Activated CD4-positive, alpha-beta memory T cell treated with anti-CD3 and anti-CD28 coated beads for 36 hours (primary cell): ENCODE measurements at places on chromosomes 2 and 18. TPM values are rescaled to one million over a fixed set of nuclear protein-coding genes. Genes with fewer than 3 reads are reported as not detected.
A peak's percentile ranks its signal among the peaks of the same experiment; 100 is the strongest.

TMEM182 gene
- total RNA-seq = 5.8 TPM

GRCh38 chr2:17754773-17755425 is 961 bp downstream of the GEN1 start:
- no peaks in the 10 kb centered on the region for H3K27me3 ChIP-seq
- no peak for DNase-seq
- H3K27ac ChIP-seq = peak overlapping the region; percentile 97
- H3K4me1 ChIP-seq = peaks cover 25% of the 10 kb centered on the region
- peaks cover 2% of the 10 kb centered on the region for H3K36me3 ChIP-seq

DNA sequence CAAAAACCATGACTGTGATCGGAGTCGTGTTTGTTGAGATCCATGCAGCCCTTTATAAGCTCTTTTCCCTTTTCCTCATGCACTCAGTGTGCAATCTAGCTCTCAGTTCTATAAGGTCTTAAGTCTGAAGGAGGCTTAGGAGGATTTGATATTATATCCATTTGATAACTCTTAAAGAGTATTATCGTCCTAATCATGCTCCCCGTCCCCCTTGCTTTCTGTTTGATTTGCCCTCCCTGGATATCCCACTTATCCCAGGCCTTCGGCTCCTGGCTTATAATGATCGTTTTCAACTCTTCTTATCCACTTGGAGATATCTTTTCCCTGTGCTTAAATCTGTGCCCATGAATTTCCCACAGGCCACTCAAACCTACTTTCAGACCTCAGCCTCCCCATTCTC is 1917.7 kb upstream of the PIK3C3 start:
- H3K36me3 ChIP-seq = no peaks in the 10 kb centered on the region
- no peaks in the 10 kb centered on the region for H3K27me3 ChIP-seq
- no peak overlapping the region for H3K27ac ChIP-seq

- peak overlapping the region; percentile 43 for H3K27ac ChIP-seq
- peak; percentile 50 for DNase-seq
- no peaks in the 10 kb centered on the region for H3K36me3 ChIP-seq
Observed at GRCh38 chr18:48815581-48816324, 135.0 kb downstream of the SMAD7 start.

GRCh38 chr18:75937306-75937705 is 509.8 kb upstream of the SMIM21 start:
- H3K36me3 ChIP-seq = no peaks in the 10 kb centered on the region
- H3K27me3 ChIP-seq = no peaks in the 10 kb centered on the region
- H3K4me1 ChIP-seq = no peaks in the 10 kb centered on the region
- H3K4me3 ChIP-seq = no peak overlapping the region

CD8B gene
- total RNA-seq = 0.87 TPM

- peaks cover 18% of the 10 kb centered on the region for H3K4me1 ChIP-seq
- H3K27me3 ChIP-seq = no peaks in the 10 kb centered on the region
- H3K36me3 ChIP-seq = no peaks in the 10 kb centered on the region
Observed at GRCh38 chr18:3611313-3612090, 161.5 kb downstream of the TGIF1 start.

ZC3H6 gene
- 15.0 TPM for total RNA-seq

- peaks cover 52% of the 10 kb centered on the region for H3K27me3 ChIP-seq
Observed at GRCh38 chr2:9208875-9209274, 2.3 kb downstream of the ASAP2 start.

DNA sequence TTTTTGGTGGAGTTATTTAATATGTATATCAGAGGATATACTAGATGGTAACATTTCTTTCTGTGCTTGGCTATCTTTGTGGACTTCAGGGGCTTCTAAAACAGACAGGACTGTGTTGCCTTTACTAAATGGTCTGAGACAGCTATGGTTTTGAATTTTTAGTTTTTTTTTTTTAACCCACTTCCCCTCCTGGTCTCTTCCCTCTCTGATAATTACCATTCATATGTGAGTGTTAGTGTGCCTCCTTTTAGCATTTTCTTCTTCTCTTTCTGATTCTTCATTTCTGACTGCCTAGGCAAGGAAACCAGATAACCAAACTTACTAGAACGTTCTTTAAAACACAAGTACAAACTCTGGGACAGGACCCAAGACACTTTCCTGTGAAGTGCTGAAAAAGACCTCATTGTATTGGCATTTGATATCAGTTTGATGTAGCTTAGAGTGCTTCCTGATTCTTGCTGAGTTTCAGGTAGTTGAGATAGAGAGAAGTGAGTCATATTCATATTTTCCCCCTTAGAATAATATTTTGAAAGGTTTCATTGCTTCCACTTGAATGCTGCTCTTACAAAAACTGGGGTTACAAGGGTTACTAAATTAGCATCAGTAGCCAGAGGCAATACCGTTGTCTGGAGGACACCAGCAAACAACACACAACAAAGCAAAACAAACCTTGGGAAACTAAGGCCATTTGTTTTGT is 52.7 kb downstream of the SMAD4 start:
- H3K4me3 ChIP-seq = no peak overlapping the region
- peaks cover 15% of the 10 kb centered on the region for H3K4me1 ChIP-seq
- peak overlapping the region; percentile 51 for H3K27ac ChIP-seq
- no peaks in the 10 kb centered on the region for H3K27me3 ChIP-seq

GRCh38 chr2:51866361-51866760 is 834.4 kb upstream of the NRXN1 start:
- no peak overlapping the region for H3K4me3 ChIP-seq
- DNase-seq = no peak
- no peaks in the 10 kb centered on the region for H3K36me3 ChIP-seq
- H3K27me3 ChIP-seq = no peaks in the 10 kb centered on the region

DNA sequence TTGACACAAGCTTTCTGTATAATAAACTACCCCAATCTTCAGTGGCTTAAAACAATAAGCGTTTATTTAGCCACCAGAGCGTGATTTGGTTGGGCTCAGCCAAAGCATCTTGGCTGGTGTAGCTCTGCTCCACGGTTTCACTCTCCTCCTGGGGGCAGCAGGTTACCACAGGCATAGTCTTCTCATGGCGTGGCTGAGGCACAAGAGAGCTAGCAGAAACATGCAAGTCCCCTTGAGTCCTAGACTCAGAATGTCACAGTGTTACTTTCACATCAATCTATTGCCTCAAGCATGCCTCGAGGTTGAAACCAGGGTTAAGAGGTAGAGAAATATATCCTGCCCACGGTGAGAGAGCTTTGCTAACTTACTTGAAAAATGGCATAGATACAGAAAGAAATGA is 19.9 kb upstream of the SLC9A2 start:
- DNase-seq = no peak
- peaks cover 7% of the 10 kb centered on the region for H3K27me3 ChIP-seq
- no peaks in the 10 kb centered on the region for H3K4me1 ChIP-seq
- no peaks in the 10 kb centered on the region for H3K36me3 ChIP-seq
- H3K4me3 ChIP-seq = no peak overlapping the region

GRCh38 chr2:96538487-96539214 is 2.1 kb downstream of the ARID5A start:
- peaks cover 66% of the 10 kb centered on the region for H3K36me3 ChIP-seq
- DNase-seq = peak; percentile 93

POU3F3 gene
- not detected for total RNA-seq

- H3K36me3 ChIP-seq = no peaks in the 10 kb centered on the region
- no peaks in the 10 kb centered on the region for H3K4me1 ChIP-seq
- H3K4me3 ChIP-seq = no peak overlapping the region
- H3K27ac ChIP-seq = no peak overlapping the region
- no peak for DNase-seq
Observed at GRCh38 chr2:104049981-104050380, 803.9 kb upstream of the POU3F3 start.

DNA sequence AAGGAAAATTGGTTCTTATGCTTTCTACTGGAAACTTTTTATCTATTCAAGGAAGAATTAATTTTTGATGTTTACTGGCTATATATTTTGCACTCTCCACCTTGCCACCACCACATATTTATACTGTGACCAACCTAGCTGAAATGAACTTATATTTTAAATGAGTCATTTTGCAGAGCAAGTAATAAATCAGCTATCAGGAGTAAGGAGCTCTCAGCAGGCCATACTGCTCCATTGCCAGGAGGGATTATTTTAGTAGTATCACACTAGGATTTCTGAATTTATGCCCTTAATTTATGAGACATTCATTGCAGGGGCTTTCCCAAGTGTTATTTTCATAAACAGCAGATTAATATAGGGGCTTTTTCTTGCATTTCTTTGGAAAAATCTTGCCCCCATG is 125.8 kb upstream of the CYP1B1 start:
- H3K4me3 ChIP-seq = no peak overlapping the region
- no peaks in the 10 kb centered on the region for H3K4me1 ChIP-seq
- no peak overlapping the region for H3K27ac ChIP-seq
- no peak for DNase-seq

C2orf72 gene
- 0.55 TPM for total RNA-seq

DNA sequence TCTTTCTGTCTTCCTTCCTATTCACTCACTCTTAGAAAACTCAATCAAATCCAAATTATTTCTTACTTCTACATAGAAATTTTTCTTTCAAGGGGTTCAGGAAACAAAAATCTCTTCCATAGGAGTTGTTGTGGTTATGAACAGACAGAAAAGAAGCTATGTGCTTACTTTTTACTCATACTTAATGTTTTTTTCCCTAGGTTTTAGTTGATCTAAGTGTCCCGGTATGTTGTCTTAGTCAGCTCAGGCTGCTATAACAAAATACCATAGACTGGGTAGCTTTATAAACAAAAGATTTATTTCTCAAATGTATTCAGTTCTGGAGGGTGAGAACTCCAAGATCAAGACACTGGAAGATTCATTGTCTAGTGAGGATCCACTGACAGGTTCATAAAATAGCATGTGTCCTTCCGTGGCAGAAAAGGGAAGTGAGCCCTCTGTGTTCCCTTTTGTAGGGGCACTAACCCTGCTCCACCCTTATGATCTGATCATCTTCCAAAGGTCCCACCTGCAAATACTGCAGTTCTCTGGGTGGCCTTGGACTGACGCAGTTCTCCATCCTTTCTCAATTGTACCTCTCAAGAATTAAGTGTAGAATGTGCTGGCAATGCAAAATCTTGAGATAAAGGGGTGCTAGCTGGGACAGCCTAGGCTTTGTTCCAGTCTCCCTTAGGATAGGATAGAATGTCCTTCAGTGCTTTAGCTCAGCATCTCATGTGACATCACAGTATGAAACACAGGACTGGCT is 14.4 kb upstream of the VRK2 start:
- H3K36me3 ChIP-seq = no peaks in the 10 kb centered on the region
- no peak for DNase-seq
- no peaks in the 10 kb centered on the region for H3K27me3 ChIP-seq
- no peaks in the 10 kb centered on the region for H3K4me1 ChIP-seq

DNA sequence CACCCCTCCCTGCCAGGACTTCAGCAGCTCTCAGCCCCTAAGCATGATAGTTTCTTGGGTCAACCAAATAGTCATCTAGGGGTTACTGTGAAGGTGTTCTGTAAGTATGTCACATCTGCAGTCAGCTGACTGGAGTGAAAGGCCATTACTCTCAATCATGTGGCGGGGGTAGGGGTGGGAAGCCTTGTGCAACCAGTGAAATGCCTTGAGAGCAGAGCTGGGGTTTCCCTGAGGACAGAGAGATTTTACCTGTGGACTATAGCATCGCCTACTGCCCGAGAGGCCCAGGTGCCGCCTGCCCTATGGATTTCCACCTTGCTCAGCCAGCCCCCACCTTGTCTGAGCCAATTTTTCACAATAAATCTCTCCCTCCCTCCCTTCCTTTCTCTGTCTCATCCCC is 20.9 kb upstream of the KLF11 start:
- no peak overlapping the region for H3K4me3 ChIP-seq
- H3K27me3 ChIP-seq = peaks cover 1% of the 10 kb centered on the region
- no peaks in the 10 kb centered on the region for H3K36me3 ChIP-seq
- no peak for DNase-seq
- no peak overlapping the region for H3K27ac ChIP-seq

ASIC4 gene
- not detected for total RNA-seq

DNA sequence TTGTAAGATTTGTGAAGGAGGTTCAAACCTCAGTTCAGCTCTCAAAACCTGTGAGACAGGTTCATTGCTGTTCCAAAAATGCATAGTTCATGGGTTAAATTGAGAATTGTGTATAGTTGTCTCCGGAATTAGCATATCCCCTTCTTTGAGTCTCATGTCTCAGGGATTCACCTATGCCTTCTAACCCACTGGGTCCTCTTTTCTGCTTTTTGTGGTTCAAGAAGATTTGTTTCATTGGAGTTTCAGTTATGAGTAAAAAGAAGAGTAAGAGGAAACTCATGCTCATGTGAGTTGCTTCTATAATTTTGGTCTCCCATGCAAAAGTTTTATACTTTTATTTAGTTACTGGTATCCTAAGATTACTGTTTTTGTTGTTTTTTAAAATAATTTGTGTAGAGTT is 1219.8 kb upstream of the ZEB2 start:
- H3K36me3 ChIP-seq = no peaks in the 10 kb centered on the region
- no peak overlapping the region for H3K4me3 ChIP-seq
- no peaks in the 10 kb centered on the region for H3K27me3 ChIP-seq
- no peak overlapping the region for H3K27ac ChIP-seq

SKOR2 gene
- total RNA-seq = not detected

- H3K4me3 ChIP-seq = peak overlapping the region; percentile 64
- no peaks in the 10 kb centered on the region for H3K36me3 ChIP-seq
- H3K27me3 ChIP-seq = peaks cover 12% of the 10 kb centered on the region
- peak; percentile 15 for DNase-seq
- H3K27ac ChIP-seq = no peak overlapping the region
Observed at GRCh38 chr2:127106457-127106990, 430 bp downstream of the BIN1 start.

GREB1L gene
- not detected for total RNA-seq

GRCh38 chr2:33529771-33530481 is 53.5 kb downstream of the RASGRP3 start:
- DNase-seq = no peak
- H3K36me3 ChIP-seq = no peaks in the 10 kb centered on the region
- no peaks in the 10 kb centered on the region for H3K27me3 ChIP-seq
- no peak overlapping the region for H3K4me3 ChIP-seq

OR6B3 gene
- total RNA-seq = not detected

ERBB4 gene
- total RNA-seq = not detected

GRCh38 chr2:187404431-187405110 is 43.5 kb downstream of the CALCRL start:
- H3K4me1 ChIP-seq = no peaks in the 10 kb centered on the region
- H3K27ac ChIP-seq = no peak overlapping the region
- DNase-seq = no peak

- H3K36me3 ChIP-seq = no peaks in the 10 kb centered on the region
- H3K4me3 ChIP-seq = no peak overlapping the region
- H3K4me1 ChIP-seq = no peaks in the 10 kb centered on the region
- DNase-seq = no peak
Observed at GRCh38 chr2:231000211-231000904, 4.4 kb downstream of the SPATA3 start.

- DNase-seq = no peak
- peaks cover 4% of the 10 kb centered on the region for H3K36me3 ChIP-seq
- H3K27ac ChIP-seq = peak overlapping the region; percentile 4
- no peaks in the 10 kb centered on the region for H3K27me3 ChIP-seq
- H3K4me3 ChIP-seq = no peak overlapping the region
Observed at GRCh38 chr2:197174539-197175094, 136.0 kb downstream of the ANKRD44 start.
